ENCODE measurements at places on chromosomes 6 and 20. TPM values are rescaled to one million over a fixed set of nuclear protein-coding genes. Genes with fewer than 3 reads are reported as not detected.

Gene FAM209B
- total RNA-seq: 2.7 TPM

Gene FAM50B
- 9.5 TPM for total RNA-seq

Gene GRM1
- not detected for total RNA-seq

Gene RAB44
- total RNA-seq: 0.12 TPM

Gene KCNB1
- 0.12 TPM for total RNA-seq

Gene SAMD5
- total RNA-seq: not detected

Gene CST4
- total RNA-seq: not detected

Gene DUSP15
- total RNA-seq: not detected

Gene EPHA7
- total RNA-seq: not detected

Gene SCRT2
- not detected for total RNA-seq

Gene PSMB8
- 408 TPM for total RNA-seq

Gene CEP57L1
- total RNA-seq: 14.5 TPM

Gene FGD2
- 7.6 TPM for total RNA-seq

Gene GSTA2
- total RNA-seq: not detected

Gene KIF13A
- total RNA-seq: 0.27 TPM

Gene CCN2
- total RNA-seq: not detected

Gene PAK5
- total RNA-seq: not detected

Gene TXLNB
- total RNA-seq: 0.42 TPM

Gene SLC22A16
- total RNA-seq: not detected

Gene TNXB
- 6.1 TPM for total RNA-seq

Gene PHF3
- total RNA-seq: 51.8 TPM

Gene PCK1
- total RNA-seq: not detected

Gene OPN5
- total RNA-seq: not detected

Gene OPRL1
- total RNA-seq: 0.64 TPM

Gene CCN6
- not detected for total RNA-seq

Gene SPATA25
- total RNA-seq: 0.49 TPM

Gene AIG1
- 5.0 TPM for total RNA-seq

Gene SLC13A3
- total RNA-seq: 0.12 TPM

Gene PRKN
- not detected for total RNA-seq

Gene PET117
- 14.6 TPM for total RNA-seq

Gene KHDC1L
- not detected for total RNA-seq

Gene FAM162B
- total RNA-seq: not detected

Data from T-helper 1 cell treated with Interleukin-12 subunit alpha and Interleukin-12 subunit beta and Interleukin-4 antibody, amounts not matched to agents 30 ng/mL and 1 ng/mL, for 36 hours (primary cell).